ENCODE measurements at places on chromosomes 6 and 20.

GRCh38 chr20:49768204-49769047 is 44.2 kb upstream of the SLC9A8 start:
- DNase-seq, result no peak

DNA sequence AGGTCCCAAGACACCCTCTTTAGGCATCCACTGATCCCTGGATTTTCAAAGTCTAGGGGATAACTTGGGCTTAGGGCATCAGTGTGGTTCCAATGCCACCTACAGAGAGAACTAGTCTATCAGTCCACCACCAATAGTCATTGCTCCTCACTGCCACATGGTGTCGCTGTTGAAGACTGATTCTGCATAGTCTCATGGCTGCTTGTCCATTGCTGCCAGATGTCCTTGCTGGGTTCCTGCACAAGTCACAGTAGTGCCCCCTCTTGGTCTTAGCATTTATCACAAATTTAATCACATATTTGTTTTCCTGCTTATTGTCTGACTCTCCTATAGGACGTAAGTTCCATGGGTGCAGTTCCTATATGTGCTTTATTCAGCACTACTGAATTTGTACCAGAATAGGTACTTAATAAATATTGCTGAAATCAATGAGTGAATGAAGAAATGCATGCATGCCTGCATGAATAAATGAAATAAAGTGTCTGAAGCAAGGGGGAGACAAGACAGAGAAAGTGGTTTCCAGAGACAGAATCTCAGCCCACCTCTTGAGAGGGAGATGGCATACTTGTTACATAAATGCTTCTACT is 45.9 kb upstream of the RALY start:
- DNase-seq, result peak; percentile 78

DNA sequence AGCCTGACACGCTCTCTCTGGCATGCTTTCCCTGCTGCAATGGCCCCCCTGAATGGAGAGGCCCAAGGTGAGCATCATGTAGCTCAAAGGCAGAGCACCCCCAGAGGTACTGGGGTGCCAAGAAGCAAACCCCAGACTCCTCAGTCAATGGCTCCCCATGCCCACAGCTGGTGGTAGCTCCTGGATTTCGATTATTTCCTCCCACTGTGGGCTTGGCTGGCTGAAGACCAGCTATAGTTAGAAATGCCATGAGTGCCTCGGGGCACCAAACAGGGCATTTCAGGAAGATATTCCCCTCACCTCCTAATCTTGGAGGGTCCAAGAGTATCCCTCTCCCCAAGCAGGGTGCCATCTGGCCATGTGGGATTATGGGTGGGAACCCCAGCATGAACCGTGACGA is 16.8 kb downstream of the MAP1LC3A start:
- DNase-seq, result no peak

GRCh38 chr6:150638765-150639164 is 39.1 kb downstream of the PLEKHG1 start:
- DNase-seq, result no peak

DNA sequence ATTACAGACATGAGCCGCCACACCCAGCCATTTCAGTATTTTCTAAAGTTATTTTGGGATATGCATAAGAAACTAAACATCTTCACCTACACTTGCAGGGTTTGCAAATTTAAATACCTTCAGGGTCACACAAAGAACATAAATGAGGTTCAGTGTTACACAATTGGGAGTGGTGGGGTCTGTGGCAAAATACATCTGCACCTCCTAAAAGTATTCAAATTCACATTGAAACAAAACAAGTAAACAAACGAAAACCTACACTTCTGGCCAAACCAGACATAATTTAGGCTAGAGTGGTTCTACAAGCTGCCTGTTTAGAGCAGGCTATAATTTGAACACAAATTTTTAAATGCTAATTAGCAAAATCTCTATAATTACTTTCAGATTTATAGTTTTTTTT is 34.6 kb downstream of the MAPK14 start:
- DNase-seq, result no peak

GRCh38 chr6:137740967-137741761 is 125.9 kb upstream of the TNFAIP3 start:
- no peak for DNase-seq

GRCh38 chr6:71510856-71511255 is 222.2 kb downstream of the OGFRL1 start:
- DNase-seq, result no peak

DNA sequence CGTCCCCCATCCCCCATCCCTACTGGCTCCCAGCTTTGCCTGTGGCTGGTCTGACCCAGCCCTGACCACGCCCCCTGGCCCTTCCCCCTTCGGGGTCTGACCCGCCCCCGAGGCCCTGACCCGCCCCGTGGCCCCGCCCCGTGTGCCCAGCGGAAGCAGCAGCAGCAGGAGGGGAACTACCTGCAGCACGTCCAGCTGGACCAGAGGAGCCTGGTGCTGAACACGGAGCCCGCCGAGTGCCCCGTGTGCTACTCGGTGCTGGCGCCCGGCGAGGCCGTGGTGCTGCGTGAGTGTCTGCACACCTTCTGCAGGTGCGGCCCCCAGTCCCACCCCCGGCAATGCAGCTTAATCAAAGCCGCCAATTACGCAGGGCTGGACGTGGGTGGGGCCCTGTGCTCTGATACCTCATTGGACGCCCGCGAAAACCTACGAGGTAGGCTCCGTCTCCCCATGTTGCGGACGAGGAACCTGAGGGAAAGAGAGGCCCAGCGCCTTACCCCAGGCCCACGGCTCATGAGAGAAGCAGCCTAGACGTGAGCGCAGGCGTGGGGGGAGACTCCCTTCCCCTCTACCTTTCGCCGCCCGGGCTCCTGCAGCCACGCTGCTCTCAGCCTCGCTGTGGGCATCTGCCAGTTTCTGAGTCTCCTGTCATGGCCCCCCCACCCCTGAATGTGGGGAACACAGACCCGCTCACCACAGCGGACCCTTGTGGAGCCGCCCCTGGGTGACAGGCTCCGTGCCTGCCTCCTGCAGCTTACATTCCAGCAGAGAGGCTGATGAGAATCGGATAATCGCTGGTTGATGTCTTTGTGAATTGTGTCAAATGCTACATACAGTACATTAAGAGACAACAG is 12.8 kb downstream of the RBCK1 start:
- DNase-seq, result peak; percentile 61

DNA sequence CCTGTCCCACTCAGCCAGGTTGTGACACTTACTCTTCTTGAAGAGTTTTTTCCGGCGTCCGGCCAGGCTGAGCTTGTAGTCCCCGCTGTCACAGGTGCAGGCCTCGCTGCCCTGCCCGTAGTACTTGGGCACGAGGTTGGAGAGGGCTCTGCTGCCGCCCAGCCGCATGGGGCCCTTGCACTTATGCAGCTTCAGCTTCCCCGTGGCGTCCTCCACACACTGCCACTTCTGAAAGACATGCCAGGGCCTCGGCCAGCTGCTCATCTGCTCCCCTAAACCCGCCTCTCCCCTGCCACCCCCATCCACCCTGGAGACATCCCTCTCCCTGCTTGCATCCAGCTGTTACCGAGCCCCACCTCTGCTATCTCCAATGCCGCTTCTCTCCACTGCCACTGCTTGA is 113.1 kb downstream of the SULF2 start:
- DNase-seq, result no peak

GRCh38 chr6:73451223-73452106 is 632 bp downstream of the CGAS start:
- DNase-seq, result no peak

GRCh38 chr20:3987296-3987695 is 28.1 kb downstream of the RNF24 start:
- DNase-seq, result no peak

DNA sequence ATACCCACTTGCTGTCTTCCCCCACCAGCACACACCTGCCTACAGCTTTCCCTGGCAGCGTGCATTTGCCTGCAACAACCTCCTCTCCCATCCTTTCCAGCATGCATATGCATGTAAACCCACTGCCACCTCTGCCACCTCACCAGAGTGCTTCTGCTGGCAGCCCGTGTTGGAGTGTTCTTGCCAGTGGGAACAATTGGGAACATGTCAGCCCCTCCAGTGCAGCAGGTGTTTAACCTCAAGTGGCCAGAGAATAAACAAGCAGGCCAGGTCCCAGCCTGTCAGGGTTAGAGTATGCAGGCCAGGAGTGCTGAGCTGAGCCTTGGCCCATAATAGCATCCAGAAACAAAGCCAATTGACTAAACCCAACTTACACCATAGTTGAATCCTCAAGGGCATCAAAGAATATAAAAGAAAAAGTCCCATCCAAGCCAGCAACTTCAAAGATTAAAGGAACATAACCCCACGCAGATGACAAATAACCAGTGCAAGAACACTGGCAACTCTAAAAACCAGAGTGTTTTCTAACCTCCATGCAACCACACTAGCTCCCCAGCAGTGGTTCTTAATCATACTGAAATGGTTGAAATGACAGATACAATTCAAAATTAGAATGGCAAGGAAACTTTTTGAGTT is 1212.1 kb upstream of the CITED2 start:
- no peak for DNase-seq

- no peak for DNase-seq
Observed at GRCh38 chr6:165641672-165642156, 21.3 kb downstream of the PDE10A start.

GRCh38 chr6:15734118-15734897 is 71.5 kb upstream of the DTNBP1 start:
- no peak for DNase-seq

GRCh38 chr6:127897484-127897883 is 3.4 kb downstream of the THEMIS start:
- DNase-seq, result no peak

- DNase-seq, result peak; percentile 83
Observed at GRCh38 chr20:13800728-13801134, 15.9 kb downstream of the NDUFAF5 start.

DNA sequence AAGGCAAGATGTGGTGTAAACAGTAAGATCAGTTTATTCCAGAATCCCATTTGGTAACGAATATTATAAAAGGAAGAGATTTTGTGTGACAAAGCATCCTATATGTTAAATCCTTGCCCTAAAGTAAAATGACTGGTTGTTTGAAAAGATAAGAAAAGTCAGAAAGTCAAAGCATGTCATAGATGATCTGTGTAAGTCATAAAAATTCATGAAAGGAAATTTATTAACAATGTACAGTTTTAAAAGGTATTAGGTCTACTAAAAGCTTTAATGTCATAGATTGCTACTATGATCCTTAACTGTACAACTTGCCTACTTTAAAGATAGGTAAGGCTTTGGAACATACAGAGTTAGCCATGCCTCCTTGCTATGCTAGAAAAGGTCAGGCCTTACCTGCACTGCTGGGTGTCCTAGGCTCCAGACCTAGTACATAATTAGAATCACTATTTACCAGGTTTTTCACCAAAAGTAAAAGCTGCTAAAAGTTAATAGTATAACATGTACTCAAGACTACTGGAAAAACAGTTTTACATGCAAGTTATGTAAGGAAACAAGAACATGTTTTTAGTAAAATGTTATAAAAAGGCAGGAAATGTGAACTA is 1090.1 kb upstream of the ADGRB3 start:
- DNase-seq, result no peak

GRCh38 chr20:37075932-37076685 is 19.7 kb downstream of the RBL1 start:
- no peak for DNase-seq

DNA sequence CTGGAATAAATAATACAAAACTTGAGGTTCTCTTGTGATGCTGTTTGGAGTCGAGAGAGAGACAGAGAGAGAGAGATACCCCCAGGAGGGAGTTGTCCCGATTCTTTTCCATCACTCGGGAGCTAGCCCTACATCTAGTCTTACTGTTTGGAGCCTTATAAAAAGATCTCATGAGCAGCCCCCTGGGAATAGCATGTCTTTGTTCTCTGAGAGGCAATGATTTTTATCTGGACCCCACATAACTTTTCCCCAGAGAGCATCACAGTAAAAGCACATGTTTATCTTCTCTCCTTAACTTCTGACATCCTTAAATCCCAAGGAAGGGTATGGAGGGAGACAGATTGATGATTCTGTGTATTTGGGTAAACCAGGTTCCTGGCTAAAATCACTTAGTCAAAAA is 20.9 kb upstream of the HLA-DOA start:
- no peak for DNase-seq

- DNase-seq, result no peak
Observed at GRCh38 chr20:34582911-34583310, 24.4 kb downstream of the MAP1LC3A start.

- DNase-seq, result no peak
Observed at GRCh38 chr20:54026295-54027064, 43.9 kb downstream of the BCAS1 start.

GRCh38 chr6:12716298-12716916 is at the start of gene PHACTR1:
Gene PHACTR1 (plus strand): TSS chr6:12716767.
- DNase-seq, result no peak

DNA sequence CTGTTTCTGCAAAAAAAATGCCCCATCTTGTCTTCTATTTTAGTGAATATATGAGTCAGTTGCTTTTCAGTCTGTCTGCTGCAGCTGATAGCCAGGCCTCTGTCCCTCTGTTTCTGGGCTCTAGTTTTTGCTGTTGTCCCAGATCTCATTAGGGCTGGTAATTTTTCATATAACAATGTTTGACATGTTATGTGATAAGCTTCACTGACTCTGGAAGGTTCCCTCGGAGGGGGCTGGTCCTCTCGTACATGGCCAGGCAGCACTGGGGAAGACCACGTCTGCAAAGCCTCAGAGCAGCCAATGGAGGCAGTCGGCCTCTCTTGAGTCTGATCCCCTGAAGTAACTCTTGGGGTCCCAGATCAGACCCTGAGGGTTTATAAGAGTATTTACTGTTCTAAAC is 223.8 kb downstream of the THBS2 start:
- no peak for DNase-seq

- no peak for DNase-seq
Observed at GRCh38 chr20:60334911-60335310, 376.7 kb downstream of the CDH26 start.

GRCh38 chr6:132236744-132237143 is 164.5 kb downstream of the MOXD1 start:
- no peak for DNase-seq
